Muscle of arm (tissue), 14 donors: ENCODE measurements at places on chromosomes 5 and 9.

DNA sequence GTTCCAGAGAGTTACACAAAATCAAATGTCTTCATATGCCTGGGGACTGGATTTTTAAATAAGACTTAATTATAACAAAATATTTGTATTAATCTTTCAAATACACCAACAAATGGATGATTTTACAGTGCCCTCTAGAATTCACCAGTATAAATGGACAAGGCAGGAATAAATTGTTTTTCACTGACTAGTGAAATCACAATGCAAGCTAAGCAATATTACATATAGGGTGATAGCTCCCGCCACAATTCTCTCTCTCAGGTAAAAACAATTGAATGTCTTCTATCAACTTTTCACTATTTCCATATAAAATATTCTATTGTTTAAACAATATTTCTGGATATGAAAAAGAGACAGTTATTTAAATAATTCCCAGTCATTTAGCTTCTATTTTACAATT is 8.0 kb upstream of the CCDC112 start:
- no peak for DNase-seq

DNA sequence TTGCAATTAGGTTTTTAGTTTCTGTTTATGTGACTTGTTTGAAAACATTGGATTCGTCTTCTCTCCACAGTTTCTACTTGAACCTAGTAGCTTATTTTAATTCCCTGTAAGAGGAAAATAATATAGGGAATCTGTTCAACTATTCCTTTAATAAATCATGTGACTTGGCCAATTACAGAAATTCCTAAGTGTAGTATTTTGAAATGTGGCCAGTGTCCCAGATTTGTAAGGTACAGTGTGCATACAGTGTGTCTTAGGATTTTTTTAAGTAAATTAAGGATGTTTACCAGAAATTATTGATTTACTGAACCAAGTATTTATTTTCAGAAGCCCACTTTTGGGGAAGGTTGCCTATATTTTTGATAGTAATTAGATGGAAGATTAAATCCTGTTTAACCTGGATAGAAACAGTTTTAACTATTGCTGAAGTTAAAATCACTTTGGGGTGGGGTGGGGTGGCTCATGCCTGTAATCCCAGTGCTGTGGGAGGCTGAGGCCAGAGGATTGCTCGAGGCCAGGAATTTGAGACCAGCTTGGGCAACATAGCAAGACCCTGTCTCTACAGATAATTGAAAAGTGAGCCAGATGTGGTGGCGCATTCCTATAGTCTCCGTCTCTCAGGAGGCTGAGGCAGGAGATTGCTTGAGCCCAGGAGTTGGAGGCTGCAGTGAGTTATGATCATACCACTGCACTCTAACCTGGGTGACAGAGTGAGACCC is 36.9 kb downstream of the G3BP1 start:
- no peak for DNase-seq

DNA sequence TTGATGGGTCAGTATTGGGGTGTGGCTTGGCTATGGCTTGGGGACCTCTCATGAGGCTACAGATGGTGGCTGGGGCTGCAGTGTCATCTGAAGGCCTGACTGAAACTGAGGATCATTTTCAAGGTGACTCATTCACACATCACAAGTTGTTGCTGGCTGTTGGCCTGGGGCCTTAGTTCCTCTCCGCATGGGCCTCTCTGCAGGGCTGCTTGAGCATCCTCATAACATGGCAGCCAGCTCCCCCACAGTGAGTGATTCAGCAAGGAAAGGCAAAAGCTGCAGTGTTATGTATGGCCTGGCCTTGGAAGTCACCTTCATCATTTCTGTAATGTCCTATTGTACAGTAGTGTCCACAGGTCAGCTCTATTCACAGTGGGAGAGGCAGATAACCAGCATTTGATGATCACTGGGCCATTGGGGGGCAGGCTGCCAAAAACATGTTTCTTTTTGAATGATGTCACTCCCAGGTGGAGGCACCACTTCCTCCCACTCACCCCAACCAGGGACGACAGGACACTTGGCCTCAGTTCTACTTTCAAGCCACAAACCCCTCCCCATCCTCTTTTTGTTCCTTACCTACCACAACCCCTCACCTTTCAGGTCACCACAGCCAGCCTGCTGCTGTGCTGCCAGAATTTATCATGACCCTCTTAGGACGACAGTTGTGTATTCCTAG is 14.4 kb downstream of the FGD3 start:
- no peak for DNase-seq

DNA sequence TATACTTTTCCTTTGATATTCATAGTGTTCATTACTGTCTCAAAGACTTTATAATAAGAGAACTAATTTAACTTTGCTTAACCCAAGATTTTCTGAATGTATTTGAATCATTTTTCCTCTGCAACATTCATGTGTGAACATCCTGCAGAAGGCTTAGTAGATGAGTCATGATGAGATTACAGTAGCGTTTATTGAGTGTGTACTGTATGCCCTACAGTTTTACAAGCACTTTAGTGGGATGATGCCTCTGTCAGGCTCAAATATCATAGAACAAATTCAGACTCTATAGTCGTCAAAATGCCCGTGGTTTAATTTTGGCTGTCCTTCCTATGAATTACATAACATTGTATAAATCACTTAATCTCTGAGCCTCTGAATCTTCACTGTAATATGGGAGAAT is 41.2 kb downstream of the FYB1 start:
- DNase-seq: no peak

GRCh38 chr5:84715686-84716085 is 331.0 kb upstream of the EDIL3 start:
- no peak for DNase-seq

- DNase-seq: no peak
These were observed 661.4 kb upstream of the KLF4 start for GRCh38 chr9:108150736-108151586.

GRCh38 chr5:134175921-134176510 is 734 bp downstream of the SKP1 start:
- no peak for DNase-seq

DNA sequence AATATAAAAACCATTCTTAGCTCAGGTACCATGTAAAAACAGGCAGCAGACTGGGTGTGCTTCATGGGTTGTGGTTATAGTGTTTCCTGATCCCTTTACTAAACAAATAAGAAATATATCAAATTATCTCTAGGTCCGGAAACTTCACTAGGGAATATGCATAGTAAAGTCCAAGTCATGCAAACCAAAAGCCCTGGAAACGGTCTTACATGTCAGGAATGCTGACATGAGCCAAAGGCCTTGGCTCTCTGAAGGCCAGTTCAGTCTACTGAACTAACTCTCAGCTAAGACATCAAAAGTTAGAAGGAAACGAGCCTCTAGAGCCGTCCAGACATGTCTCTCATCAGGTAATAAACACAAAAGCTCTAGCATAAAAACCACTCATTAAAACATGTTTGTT is 778.9 kb upstream of the ZNF608 start:
- peak; percentile 19 for DNase-seq

DNA sequence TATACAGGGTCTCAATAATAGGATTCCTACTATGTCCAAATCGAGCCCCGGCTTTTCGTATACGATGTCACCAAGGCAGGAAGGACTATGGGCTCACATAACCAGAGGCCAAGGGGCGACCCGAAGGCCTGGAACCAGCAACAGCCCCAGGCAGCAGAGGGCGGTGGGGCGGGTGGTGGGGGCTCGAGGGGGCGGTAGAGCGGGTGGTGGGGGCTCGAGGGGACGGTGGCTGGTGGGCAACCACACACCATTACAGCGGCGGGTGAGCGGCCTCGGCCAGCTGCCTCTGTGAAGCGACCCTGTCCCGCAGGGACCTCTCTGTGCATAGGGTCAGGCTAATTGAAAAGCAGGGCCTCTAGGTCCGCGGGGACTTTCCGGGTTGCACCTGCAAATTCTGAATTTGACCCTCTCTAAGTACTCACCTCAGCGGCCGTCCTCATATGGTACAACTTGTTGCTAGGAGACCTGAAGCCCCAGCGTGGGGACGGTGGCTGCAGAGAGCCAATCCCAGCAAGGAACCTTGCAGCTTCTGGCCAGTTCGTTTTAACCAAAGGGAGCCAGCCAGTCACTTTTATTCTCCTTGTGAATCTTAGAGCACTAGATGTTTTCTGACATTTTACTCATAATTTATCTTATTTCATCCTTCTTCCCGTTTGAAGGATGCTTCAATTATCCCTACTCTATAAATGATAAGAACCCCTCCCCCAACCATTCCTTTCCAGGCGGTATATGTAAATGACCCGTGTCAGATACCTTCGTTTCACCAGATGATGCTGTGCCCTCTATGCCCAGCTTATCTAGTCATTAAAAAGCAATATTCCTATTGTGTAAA is at the start of gene NME5:
Gene NME5 (minus strand): TSS at position 480 of the 832 bp plus-strand sequence. CDS start 648 bp downstream, outside the sequence.
- DNase-seq: peak; percentile 52

DNA sequence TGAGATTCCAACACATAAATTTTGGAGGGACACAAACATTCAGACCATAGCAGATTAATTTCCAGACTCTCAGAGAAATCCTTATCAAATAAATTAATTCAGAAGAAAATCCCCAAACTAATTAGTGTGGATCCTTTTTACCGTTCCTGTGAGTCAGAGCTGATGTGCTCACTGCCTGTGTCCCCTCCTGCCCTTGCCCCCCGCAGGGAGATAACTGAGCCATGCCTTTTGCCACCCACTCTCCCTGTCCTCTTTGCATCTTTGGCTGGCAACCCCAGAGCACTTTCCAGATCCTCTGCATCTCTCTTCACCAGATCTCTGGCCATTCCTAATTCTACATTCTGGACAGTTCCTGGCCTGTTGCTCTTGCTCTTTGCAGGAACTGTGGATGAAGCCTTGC is 135.4 kb upstream of the MAP1B start:
- DNase-seq: no peak

DNA sequence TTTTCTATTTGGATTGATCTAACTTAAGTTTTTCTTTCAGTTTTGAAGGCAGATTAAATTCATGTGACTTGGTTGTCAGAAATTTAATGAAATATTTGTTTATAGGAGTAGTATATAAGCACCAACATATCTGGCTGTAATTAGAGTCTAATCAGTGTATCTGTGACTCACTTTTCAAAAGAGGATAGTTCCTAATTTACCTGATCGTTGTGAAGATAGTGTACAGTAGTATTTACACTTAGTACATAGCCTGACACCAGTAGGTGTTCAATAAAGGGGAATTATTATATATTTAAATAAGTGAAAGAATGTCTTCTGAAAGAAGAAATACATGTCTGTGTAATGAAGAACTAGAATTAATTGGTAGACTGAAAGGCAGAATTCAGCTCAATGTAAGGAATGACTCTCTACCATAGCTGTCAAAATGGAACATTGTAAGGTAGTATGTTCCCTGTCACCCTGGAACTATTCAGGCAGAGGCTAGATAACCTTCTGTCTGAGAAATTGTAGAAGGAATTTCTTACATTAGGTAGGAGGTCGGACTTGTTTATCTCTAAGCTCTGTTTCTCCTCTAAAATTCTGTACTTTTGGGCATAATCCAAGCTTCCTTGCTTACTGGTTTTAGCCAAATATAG is 8.6 kb downstream of the TGFBR1 start:
- no peak for DNase-seq

- DNase-seq: no peak
These were observed 390.3 kb downstream of the PDE4D start for GRCh38 chr5:59503220-59503619.

GRCh38 chr5:125408448-125409233 is 662.2 kb upstream of the ZNF608 start:
- DNase-seq: no peak

- DNase-seq: no peak
These were observed 28.4 kb upstream of the KCNIP1 start for GRCh38 chr5:170475294-170476000.

GRCh38 chr9:8085986-8086385 is 286.4 kb upstream of the DMAC1 start:
- no peak for DNase-seq

DNA sequence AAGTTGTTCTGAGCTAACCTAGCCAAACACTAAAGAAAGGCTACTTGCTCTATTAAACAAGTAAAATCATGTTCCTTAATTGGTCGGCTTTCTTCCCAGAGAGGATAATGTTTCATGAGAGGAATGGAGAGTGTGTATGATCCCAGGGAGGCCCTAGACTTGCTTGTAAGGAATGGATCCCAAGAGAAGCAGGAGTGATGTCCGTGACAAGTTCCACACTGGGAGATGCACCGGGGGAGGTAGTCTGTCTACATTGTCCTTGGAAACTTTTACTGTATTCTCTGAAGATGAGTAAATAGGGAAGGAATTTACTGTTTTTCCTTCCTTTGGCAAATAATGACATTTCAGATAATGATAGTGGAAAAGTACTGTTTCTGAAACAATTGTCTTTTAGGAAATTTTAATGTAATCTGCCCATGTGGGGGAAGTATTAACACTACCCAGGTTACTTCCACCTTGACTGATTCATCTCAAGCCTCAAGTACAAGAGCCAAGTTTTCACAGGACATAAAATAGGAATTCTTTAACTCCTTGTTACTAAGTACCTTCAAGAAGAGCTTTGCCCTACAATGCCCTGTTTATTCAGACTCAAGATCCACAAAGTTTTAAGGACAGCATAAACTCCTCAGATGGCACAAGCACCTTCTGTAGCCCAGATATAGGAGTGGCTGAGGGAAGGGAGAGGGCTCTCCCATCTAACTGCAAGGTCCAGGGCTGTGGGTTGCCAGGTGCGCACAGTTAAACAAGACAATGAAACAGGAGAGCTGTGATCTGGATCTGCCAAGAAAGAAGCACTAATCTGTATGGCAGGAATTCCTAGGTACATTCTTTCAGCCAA is 152.1 kb downstream of the GNA14 start:
- peak; percentile 88 for DNase-seq

GRCh38 chr5:6820851-6821479 is 107.7 kb downstream of the TENT4A start:
- no peak for DNase-seq

DNA sequence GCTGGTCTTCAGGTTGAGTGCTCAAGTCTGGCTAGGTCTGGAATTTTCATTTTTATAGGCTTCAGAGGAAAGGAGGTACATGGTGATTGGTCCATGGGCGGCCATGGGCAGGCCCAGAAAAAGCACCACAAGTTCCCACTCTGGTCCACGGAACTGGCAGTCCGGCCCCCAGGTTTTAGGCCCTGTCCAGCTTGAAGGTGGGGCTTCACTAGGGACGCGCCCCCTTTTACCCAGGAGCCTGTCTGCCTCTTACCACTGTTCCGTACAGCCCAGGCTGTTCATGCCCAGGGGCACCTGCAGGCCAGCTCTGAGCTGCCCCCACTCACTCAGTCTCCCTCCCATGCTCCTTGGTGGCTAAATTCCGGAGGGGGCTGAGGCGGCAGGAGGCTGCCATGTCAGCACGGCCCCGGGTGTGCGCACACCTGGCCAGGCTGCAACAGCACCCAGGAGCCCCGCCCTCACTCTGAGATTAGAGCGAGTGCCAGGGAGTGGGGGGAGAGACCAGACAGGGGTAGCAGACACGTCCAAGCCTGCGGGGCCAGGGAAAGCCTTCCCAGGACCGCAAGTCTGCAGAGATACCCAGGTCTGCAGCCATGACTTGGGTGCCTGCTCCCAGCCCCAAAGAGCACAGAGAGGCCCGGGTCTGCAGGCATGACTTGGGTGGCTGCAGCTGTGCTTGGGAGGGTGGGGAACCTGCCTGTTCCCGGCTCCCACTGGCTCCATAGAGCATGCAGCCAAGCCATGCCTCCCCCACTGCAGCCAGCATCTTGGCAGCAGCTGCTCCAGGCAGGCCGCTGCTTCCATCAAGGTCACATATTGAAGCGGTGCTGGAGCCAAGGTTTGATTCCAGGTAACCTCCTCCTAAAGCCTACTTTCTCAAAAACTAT is 390.2 kb upstream of the SGCD start:
- no peak for DNase-seq
